ENCODE measurements at places on chromosomes 7 and 10.

- no peak for DNase-seq
Observed at GRCh38 chr10:95309958-95310357, 19.2 kb upstream of the PDLIM1 start.

DNA sequence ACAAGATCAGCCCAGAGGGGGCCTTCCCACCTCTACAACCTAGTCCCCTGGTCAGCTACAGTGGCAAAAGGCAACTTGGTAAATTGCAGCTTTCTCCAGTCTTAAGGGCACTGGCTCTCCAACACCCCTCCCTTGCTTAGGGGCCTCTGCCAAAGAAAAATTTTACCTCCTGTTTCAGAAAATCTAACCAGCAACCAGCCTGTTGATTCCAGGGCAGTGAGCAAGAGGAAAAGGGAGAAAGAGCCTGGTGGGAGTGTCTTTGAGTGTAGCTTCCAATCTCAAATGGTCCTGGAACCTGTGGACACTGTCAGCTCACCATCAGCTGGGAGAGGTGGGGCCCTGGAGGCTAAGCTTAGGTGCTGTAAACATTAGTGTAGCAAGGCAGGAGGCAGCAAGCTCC lies 22.9 kb downstream of the ACTR1A start:
- no peak for DNase-seq

DNA sequence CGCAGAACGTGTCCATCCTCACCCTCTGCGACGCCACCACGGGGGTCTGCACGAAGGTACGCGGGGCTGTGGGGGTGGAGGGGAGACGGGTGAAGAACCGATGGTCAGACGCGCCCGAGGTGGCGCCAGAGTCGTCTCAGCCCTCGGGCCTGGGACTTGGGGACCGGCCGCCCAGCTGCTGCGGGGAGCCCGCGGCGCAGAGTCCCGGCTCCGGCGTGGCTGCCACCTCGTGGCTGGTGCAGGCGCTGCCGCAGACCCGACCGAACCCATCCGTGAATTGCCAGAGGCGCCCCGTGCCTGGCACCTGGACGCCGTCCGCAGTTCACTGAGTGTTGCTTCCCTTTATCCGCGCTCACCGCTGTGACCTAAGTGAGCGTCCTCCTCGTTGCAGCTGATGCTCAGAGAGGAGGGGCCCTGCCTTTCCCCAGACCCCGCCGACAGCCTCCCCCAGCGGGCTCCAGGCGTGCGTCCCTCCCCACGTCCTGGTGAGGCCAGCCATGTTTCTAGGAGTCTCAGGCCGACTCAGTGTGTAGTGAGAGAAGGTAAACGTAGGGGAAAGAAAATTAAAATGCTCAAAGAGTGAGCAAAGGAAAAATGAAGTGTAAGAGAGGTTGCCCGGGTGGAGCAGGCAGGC lies 208.7 kb downstream of the PAXIP1 start:
- peak; percentile 3 for DNase-seq

DNA sequence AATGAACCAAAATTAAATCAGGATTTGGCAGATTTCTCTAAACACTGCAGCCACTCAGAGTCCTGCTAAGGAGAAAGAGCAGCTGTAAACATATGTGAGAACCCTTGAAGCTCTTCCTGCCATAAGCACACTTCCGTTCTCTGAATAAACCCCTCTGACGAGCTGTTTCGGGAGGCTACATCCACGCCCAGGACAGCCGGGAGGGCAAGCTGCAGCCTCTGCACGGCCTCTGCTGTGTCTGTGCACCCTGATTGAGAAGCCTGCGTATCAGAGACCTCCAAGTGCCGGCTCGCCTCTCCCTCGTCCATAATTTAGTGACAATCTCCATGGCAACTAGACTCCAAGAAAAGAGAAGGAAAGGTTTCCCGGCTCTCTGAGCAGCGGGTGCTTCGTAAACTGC lies 114.4 kb downstream of the PTPRN2 start:
- peak; percentile 86 for DNase-seq

GRCh38 chr10:14654821-14655382 lies 119.8 kb downstream of the FAM107B start:
- DNase-seq = no peak

DNA sequence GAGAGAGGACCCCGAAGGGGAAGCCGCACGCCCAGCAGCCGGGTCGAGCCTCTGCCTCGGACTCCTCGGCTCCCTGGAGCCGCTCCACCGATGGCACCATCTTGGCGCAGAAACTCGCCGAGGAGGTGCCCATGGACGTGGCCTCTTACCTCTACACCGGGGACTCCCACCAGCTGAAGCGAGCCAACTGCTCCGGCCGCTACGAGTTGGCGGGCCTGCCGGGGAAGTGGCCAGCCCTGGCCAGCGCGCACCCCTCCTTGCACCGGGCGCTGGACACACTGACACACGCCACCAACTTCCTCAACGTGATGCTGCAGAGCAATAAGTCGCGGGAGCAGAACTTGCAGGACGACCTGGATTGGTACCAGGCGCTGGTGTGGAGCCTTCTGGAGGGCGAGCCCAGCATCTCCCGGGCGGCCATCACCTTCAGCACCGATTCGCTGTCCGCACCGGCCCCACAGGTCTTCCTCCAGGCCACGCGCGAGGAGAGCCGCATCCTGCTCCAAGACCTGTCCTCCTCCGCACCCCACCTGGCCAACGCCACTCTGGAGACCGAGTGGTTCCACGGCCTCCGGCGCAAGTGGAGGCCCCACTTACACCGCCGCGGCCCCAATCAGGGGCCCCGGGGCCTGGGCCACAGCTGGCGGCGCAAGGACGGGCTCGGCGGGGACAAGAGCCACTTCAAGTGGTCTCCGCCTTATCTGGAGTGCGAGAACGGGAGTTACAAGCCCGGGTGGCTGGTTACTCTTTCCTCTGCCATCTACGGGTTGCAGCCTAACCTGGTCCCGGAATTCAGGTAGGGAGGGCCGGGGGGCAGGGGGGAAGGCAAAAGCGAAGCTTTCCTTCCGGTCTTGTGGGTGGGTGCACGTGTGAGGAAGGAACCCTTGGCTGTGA lies 973 bp downstream of the GPR158 start:
- no peak for DNase-seq

DNA sequence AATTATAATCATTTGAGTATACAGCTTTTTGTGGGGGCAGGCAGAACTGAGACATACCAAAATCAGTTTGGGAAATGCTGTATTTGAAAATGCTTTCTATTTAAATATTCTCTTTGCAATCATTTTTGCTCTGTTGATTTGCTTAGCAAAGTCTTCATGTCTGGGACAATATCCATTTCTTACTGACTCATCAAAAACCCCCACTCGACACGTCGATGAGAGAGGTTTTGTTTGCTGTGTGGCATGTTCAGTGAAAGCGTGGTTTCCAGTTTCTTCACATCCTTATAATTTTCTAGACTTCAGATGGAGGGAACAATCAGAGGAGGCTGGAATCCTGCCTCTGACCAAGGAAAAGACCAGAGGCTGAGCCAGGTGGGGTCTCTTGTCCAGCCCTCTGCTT lies 28.9 kb downstream of the HTRA1 start:
- no peak for DNase-seq

DNA sequence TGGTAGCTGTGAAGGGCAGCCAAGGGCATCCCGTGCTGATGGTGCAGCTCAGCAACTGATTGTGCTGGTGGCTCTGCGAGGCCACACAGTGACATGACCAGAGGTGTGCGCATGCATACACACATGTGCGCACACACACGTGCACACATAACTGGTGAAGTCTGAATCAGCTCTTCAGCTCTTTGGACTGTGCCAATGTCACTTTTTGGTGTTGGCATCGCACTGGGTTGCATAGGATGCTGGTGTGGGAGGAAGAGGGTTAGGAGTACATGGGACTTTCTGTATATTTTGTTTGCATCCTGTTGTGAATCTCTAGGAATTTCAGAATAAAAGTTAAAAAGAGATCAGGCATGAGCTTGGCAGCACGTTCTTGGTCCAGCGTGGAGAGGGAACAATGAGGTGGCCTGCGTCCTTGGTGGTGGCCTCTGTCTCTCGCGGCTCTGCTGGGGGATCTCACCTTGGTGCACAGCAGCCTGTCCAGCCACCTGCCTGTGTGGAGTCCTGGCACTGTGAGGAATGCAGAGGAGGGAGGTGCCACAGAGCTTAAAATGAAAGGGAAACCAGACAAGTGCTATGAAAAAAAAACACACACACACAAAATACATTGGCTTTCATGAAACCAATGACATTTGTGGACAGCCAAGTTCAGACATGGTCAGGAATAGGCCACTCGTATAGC lies 124.0 kb downstream of the TRRAP start:
- DNase-seq = no peak

DNA sequence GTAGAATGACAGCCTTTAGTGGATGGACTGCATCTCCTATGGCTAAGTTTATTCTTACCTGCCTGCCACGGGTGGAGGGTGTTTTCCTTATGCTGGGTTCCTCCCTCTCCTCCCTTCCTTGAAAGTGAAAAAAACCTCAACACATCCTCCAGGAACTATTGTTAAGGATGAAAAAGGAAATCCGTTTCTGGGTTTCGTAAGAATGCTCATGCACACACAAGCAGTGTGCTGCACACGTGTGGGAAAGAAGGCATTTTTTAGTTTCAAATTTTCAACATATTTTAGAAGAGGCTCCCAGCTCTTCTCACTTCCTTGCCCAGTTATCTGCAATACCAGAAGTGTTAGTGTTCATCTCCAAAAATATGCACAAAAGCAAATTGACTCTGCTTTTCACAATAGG lies 90.6 kb downstream of the FAM171A1 start:
- DNase-seq = no peak

GRCh38 chr10:61801484-61801883 lies 100.0 kb upstream of the ARID5B start:
- DNase-seq = no peak

DNA sequence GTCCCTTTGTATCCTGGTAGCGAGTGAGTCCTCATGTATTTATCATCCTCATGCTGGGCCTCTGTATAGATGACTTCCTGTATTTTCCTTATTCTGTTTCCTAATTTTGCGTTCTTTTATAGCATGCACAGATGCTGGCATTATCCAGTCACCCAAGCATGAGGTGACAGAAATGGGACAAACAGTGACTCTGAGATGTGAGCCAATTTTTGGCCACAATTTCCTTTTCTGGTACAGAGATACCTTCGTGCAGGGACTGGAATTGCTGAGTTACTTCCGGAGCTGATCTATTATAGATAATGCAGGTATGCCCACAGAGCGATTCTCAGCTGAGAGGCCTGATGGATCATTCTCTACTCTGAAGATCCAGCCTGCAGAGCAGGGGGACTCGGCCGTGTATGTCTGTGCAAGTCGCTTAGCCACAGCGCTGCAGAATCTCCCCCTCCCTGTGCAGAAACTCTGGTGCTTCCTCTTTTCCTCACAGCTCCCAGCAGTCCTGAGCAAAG lies 183.1 kb upstream of the PRSS58 start:
- DNase-seq = no peak

GRCh38 chr10:6399231-6399741 lies 180.8 kb downstream of the PRKCQ start:
- DNase-seq = peak; percentile 11

GRCh38 chr10:34655286-34656170 lies 159.6 kb downstream of the PARD3 start:
- DNase-seq = peak; percentile 44

GRCh38 chr10:22723783-22724182 lies 9.4 kb upstream of the PIP4K2A start:
- DNase-seq = no peak

DNA sequence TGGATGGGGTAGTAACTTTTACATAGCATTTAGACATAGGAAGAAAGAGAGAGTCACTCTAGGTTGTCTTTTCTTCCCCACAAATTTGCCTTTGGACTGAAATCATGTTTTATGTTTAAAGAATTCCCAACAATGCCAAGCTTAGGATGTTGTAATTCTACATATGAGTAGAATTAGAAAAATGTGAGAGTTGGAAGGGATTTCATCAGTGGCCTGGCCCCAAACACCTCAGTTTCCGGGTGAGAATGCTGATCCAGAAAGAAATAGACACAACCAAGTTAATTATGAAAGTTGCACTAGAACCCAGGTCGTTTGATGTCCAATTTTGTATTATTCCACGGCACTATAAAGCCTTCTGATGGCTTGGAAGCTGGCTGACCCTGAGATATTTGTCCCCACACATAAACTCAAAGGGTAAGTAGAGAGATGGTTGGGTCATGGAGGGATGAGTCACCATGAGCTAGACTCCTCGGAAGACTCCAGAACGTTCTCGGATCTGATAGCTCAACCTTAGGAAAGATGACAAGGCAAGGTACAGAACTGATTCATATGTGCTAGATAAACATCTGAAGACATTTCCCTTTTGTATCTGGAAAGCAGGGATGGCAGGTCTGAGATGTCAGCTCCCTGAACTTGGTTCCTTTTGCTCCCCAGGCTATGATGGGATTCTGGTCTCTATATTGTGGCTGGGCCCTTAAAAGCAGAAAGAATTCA lies 48.8 kb upstream of the SLC35B4 start:
- DNase-seq = no peak

DNA sequence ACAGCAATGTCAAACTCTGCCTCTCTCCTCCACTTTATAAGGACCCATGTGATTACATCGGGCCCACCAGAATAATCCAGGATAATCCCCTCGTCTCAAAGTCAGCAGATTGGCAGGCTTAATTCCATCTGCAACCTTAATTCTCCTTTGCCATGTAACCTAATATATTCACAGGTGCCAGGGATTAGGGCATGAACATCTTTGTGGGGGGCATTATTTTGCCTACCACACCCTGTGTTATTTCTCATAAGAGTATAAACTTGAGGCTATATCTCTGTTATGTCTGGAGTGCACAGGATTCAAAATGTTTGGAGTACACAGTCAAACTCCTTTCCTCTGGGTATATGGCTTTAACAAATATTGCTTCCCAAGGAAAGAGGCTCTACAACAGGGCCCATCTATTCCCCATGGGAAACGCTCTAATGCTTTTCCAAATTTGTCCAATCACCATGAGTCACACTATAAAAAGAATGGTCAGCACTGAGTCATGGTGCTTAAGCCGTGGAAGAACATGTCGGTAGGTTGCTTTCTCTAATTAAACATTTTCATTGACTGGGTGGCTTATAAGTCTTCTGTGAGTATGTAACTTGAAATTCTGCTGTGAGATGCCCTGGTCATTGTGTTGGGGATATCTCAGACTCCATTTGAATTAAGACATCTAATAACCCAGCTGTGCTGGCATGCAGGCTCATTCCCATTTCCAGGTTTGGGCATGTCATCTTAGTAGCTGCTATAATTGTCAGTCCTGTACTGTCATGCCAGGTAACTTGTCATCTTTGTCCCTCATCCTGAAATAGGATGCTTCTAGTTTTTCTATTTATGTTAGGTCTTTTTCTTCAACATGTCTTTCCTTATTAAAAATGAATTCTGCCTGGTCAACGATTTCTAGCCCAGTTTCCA lies 11.5 kb upstream of the AKR1B10 start:
- DNase-seq = no peak
